NCI-H69 (cell line): ENCODE measurements at places on chromosomes 13 and 19.

- DNase-seq, result peak; percentile 27
These were observed 5.0 kb downstream of the CLEC11A start for GRCh38 chr19:50728084-50728737.

- peak; percentile 75 for DNase-seq
These were observed at the start of gene MAP1S for GRCh38 chr19:17718947-17719711. TSS of gene MAP1S (plus strand) at chr19:17719480. CDS start at chr19:17719503, 23 bp downstream.

GRCh38 chr19:5122121-5122400, 153.1 kb downstream of the KDM4B start:
- no peak for DNase-seq

GRCh38 chr19:7083076-7083956, 13.8 kb downstream of the ZNF557 start:
- DNase-seq, result peak; percentile 11

DNA sequence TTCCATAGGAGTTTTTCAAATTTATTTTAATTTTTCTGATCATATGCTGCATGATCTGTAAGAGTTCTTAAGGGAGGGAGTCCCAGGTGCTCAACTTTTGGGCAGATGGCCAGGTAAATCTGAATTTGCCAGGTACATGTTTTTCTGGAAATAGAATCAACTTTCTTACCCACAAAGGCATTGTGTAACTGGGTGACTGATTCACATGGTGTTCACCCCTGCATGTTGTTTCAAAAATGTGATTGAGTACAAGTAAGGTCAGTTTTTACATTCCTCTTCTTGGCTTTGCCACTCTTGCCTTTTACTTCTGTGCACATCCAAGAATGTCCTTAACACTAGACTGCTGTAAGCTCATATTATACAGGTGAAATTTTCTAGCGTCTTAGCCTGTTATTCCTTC, 30.4 kb downstream of the RB1 start:
- no peak for DNase-seq

GRCh38 chr13:112510002-112510780, 77.8 kb downstream of the TUBGCP3 start:
- peak; percentile 84 for DNase-seq

- DNase-seq, result no peak
These were observed 7.2 kb downstream of the IGFL2 start for GRCh38 chr19:46155237-46155636.

DNA sequence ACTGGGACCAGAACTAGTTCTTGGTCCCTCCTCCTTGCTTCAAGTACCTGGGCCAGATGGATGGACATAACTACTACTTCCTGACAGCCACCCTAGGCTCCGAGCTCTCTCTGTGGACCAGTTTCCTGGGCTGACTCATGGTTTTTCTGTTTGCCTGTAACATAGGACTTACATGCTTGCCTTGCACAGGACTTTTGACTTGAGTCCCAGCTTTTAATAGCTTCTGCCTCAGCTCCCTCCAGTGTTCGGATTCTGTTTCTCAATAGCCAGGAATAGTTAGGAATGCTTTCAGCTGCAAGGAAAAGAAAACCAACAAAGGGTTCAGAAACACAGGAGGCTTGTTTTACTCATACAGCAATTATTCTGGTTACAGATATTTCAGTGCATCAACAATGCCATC, 405.9 kb downstream of the ZNF536 start:
- DNase-seq, result no peak

DNA sequence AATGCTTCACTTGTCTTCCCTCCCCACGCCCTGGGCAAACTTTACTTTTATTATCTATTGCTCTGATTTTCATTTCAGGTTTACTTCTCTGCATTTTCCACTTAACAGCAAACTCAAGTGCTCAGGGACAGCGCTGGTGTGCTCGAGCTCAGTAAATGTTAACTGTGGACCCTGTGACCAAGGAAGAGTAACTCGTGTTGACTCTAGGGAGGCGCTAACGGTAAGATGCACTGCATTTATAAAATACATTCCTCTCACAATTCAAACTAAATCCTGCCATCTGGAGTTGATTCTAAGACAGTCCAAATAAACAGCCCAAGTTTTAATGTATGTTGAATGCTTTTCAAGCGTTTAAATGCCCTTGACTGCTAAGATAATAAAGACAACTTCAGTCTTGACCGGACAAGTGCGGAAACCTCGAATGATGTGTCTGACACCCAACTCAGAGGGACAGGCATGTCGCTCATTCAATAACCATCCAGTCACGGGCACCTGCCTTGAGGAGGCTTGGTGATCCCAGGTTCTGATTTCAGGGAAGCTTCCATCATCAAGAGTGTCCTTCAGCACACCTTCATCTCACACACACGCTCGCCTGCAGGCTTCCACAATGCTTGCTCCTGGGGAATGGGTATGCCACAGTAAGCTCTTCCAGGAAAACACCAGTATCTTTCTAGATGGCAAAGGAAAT, 93.2 kb downstream of the STK24 start:
- peak; percentile 25 for DNase-seq

DNA sequence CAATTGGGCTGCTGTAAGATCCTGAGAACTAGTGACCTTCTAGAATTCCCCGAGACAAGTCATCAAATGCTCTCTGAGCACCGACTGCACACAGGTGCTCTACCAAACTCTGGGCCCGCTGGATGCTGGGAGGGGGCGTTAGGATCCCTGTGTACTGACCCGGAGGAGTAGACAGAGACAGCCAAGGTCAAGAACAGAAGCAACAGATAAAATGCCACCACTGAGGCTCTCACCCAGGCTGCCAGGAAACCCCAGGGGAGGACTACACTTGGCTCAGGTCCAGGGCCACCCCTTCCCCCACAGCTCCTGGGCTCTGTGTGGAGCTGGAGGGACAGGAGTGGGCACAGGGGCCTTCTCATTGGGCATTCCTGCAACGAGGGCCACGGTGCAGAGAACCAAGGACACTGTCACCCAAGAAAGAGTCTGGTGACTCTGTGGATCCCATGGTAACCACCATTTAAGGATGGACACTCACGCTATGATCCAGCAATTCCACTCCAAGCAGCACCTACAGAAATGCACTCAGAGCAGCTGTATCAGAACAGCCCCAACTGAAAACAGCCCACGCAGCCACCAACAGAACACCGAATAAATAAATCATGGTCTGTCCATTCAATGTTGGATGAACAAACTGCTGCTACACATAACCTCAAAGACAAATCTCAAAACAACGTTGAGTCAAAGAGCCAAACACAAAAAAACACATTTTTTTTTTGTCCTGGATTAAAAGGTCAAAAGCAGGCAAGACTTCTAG, 16.8 kb upstream of the SLC35E1 start:
- DNase-seq, result peak; percentile 18

GRCh38 chr19:45059258-45059965, 16.9 kb downstream of the ZNF296 start:
- DNase-seq, result peak; percentile 71

- peak; percentile 72 for DNase-seq
These were observed 759 bp downstream of the ZMYM2 start for GRCh38 chr13:19959141-19959830.

GRCh38 chr19:15124572-15125231, 17.5 kb downstream of the SYDE1 start:
- no peak for DNase-seq

GRCh38 chr19:29678484-29679106, 13.3 kb downstream of the PLEKHF1 start:
- DNase-seq, result no peak

GRCh38 chr19:39212375-39212742, 8.3 kb upstream of the SYCN start:
- peak; percentile 62 for DNase-seq

DNA sequence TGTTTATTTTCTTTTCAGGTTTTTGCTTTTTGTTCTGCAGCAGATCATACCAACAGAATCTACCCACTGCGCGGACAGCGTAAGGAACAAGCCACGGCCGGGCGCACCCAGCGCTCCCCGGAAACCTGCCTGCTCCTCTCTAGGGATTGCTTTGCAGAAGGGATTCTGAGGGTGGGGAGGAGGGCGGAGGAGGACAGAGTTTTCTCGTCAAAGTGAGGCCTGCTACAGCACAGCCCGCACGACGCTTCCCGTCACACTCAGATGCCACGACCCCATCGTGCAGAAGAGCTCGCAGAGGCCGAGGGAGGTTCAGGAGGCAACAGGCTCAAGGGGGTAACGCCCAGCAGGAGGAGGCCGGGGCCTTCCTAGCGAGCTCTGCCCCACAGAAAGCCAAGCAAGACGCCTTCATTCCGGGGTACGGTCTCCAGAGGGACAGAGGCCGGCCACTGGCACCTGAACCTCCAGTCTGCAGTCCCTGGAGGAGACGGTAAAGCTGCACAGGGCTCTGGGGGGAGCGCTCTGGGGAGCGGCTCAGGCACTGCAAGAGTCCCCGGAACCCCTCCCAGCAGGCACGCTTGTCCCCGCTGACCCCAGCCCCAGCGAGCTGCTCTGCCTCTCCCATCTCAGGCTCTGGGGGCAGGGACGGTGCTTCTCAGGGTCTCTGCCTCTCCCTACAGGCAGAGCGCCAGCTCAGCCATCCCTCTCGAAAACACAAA, 6.9 kb downstream of the REXO1 start:
- no peak for DNase-seq

GRCh38 chr19:11102944-11103343, 13.7 kb downstream of the LDLR start:
- DNase-seq, result no peak

DNA sequence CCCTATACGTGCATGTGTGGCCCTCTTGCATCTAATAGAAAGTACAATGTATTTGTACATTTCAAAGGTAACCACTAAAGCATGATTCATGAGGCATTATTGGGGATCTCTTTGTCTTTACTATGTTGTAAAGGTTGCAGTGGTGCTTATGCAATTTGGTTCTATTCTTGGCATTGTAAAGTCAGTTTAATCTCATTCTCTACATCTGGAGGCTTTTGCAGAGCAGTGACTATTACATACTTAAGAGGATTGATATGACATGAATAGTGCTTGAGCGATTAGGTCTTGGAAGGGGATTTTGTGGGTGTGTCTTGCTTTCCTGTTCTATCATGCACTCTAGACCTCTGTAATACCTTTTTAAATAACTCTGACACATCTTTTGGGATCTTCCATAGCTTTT, 610.0 kb downstream of the EFNB2 start:
- no peak for DNase-seq

DNA sequence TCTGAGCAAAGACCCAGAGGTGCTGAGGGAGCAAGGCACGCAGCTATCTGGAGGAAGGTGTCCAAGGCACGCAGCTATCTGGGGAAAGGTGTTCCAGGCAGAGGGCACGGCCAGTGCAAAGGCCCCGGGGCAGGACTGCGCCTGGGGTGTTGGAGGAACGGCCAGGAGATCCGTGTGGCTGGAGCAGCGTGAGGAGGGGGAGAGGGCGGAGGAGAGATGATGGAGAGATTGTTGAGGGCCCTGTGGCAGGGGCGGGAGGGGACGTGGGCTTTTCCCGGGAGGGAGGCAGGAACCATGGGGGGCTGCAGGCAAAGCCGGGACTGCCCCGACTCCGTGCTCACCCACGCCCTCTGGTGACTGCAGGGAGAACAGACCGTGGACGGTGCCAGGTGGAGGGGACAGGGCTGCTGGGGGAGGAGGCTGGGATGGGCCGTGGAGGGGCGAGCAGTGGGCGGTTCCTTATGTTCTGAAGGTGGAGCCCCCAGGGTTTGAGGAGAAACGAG, 13.3 kb upstream of the MISP start:
- DNase-seq, result peak; percentile 65

- no peak for DNase-seq
These were observed 31.3 kb upstream of the USE1 start for GRCh38 chr19:17183858-17184321.

- peak; percentile 55 for DNase-seq
These were observed 6.8 kb upstream of the UBE2L5 start for GRCh38 chr13:30415430-30416030.

DNA sequence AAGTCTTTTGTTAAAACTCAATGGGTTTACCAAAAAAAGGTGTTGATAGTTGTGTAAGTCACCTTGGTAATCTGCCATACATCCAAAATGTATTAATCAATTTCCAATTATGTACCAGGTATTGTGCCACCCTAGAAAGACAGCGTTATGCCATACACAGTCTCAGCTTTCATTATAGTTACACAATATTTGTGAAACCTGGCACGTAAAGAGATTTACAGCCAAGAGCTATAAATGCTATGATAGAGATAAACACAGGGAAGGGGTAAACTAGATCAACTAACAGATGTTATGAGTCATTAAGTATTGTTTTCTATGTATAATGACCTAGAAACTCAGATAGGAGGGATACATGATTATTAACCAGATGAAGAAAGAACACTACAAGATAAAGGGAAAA, 725.6 kb upstream of the SLITRK5 start:
- peak; percentile 34 for DNase-seq

DNA sequence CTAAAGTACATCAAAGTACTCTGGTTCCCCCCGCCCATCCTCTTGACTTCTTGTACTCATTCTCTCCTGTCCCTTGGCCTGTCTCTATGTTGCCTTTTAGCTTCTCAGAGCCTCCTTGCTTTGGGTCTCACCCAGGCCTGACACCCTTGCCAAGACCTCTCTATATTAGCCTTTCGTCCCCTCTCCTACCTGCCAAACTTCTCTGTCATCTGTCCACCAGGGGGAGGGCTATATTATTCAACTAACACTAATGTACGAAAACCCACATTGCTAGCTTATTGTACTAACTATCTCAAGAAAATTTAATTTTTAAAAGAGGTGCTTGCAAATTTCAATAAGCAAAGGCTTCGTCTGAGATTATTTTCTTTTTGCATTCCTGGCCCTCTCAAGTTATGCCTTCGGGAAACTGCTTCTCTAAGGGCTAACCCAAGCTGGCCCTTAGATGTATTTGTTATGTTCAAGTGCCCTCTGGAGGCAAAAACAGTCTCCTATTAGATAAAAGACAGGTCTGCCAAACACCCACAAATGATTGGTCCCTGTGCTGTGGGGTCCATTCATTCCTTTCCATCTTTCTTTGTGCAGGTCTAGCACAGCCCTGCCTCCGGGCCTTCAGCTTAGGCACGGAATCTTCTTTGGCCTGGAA, 6.3 kb upstream of the MRPS31 start:
- DNase-seq, result peak; percentile 75

- no peak for DNase-seq
These were observed 35.7 kb downstream of the DZIP1 start for GRCh38 chr13:95608640-95609323.

- DNase-seq, result no peak
These were observed 113.2 kb downstream of the KCNRG start for GRCh38 chr13:50128428-50128931.

- no peak for DNase-seq
These were observed at the start of gene SLC6A16 for GRCh38 chr19:49324801-49325576. TSS of gene SLC6A16 (minus strand) at chr19:49325191. CDS start at chr19:49311347, 13,844 bp downstream.

DNA sequence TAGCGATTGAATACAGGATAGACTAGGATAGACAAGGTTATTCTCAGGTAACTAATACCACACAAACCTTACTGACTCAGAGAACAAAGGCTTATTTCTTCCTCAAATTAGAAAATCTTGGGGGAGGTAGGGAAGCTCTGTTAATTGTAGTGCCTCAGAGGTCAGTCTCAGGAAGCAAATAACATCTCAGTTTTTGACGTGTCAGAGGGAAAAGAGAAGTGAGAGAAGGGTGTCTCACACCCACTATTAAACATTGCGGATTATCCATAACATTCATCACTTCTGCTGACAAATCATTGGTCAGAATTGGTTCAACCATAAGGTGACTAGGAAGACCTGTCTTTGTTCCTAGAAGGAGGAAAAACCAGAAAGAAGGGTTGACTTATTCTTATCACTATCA, 579.4 kb upstream of the MIR17HG start:
- DNase-seq, result no peak

GRCh38 chr13:36920616-36921185, 663 bp upstream of the SMAD9 start:
- DNase-seq, result peak; percentile 62
